ENCODE measurements at places on chromosomes 3 and 15.

DNA sequence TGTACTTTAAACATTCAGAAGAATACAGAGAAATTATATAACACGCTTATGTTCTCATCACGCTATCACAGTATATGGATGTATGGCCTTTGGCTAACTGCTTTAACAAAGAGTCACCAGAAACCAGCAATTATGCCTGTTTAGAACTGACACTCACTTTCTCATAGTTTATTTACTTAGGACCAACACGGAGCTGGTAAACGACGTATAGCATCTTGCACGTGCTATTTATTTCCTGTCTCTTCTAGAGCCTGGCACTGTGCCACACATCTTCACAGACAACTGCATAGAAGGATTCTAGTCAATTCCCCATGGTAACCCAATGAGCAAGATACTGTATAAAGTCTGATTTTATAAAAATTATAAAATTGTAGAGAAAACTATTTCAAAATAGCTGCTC, 43.6 kb downstream of the TBC1D2B start:
- no peak for DNase-seq

DNA sequence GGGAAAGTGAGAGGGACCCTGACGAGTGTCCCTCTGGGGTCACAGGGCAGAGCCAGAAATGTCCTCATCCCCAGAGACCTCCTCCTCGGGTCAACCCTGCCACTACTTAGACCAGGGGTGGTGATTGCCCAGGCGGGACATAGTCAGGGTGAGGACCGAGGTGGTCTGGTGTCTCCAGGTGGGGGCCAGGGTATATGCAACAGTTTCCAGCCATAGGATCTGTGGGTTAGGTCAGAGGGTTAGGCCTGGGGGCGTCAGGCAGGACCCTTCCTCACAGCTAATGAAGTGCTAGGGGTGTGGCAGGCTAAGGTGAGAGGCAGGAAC, 22.3 kb upstream of the FBLN2 start:
- no peak for DNase-seq

GRCh38 chr3:65893631-65894030, 145.1 kb downstream of the MAGI1 start:
- no peak for DNase-seq

DNA sequence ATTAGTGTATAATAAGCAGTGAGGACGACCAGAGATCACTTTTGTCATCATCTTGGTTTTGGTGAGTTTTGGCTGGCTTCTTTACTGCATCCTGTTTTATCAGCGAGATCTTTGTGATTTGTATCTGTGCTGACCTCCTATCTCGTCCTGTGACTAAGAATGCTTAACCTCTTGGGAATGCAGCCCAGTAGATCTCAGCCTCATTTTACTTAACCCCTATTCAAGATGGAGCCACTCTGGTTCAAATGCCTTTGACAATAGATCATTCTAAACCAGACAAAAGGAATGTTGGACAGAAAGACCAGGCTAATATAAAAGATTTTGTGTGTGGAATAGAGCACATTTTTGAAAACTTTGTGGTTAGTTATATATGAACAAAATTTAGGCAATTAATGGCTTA, 618.5 kb upstream of the BCHE start:
- no peak for DNase-seq

GRCh38 chr3:124034016-124034843, 42.3 kb upstream of the ROPN1 start:
- no peak for DNase-seq

- no peak for DNase-seq
These were observed 24.6 kb upstream of the DMXL2 start for GRCh38 chr15:51647128-51647562.

- no peak for DNase-seq
These were observed 119.5 kb downstream of the TMCC1 start for GRCh38 chr3:129773691-129774663.

DNA sequence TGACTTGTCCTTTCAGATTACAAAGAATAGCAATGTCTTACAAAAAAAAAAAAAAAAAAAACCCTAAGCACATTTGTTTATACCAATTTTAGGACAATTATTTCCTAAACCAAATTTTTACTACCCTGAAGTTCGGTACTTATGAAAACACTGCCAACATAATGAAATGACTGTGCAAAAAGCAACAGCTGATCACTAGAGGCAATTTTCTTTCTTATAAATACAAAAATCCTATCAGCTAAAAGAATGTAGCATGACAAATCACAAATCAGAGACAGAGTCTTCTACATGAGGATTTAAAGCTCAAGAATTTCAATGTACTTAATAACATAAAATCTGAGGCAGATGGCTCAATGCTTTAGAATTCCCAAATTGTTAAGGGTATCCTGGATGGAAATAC, 191.8 kb downstream of the MAGI1 start:
- DNase-seq, result no peak

- no peak for DNase-seq
These were observed 2.8 kb upstream of the XCR1 start for GRCh38 chr3:46029953-46030543.

GRCh38 chr3:23567917-23568316, 237.8 kb upstream of the UBE2E1 start:
- DNase-seq, result no peak

DNA sequence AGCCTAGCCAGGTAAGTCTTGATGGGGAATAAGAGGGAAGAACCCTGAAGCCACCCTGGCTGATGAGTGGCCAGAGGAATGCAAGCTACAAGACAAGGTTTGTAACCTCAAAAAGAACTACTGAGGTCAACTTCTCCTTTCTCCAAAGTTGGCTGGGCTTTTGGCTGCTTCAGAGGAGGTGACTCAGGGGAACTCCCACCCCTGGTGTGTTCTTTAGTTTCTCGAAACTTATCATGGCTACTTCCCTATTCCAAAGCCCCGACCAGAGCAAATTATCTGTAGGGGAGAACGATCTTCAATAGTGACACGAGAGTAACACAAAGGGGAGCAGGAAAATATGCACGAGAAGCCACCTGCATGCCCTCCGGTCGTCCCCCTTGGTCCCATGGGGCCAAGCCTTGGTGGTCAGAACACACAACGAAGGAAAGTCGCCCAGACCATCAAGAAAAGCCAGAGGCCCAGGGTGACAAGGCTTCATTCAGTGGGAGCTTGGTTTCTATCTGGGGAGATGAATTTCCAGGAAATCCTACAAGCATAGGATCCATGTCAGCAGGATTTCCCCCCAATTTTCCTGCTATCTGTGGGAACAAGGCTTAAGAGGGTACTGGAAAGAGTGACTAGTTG, 6.5 kb upstream of the BCL2A1 start:
- no peak for DNase-seq

DNA sequence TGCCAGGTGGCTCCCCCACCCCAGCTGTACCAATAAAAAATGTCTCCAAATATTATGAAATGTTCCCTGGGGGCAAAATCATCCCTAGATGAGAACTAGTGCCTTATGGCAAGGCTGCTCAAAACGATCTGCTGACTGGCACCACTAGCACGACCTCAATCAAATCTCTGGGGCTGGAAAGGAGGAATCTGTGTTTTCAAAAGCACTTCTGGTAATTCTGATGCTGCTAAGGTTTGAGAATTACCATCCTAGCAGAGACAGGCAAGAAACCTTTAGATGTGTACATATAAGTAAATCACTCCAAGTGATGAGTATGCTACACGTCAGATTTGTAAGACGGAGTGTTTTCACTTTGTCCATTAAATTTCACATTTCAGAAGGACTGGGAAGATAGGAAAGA, 360.1 kb upstream of the THRB start:
- no peak for DNase-seq

- DNase-seq, result peak; percentile 49
These were observed 35.4 kb upstream of the ATG7 start for GRCh38 chr3:11236588-11237461.

- DNase-seq, result no peak
These were observed 266.8 kb upstream of the CRBN start for GRCh38 chr3:3446251-3446650.

GRCh38 chr15:26261966-26262365, 398.8 kb upstream of the ATP10A start:
- no peak for DNase-seq

DNA sequence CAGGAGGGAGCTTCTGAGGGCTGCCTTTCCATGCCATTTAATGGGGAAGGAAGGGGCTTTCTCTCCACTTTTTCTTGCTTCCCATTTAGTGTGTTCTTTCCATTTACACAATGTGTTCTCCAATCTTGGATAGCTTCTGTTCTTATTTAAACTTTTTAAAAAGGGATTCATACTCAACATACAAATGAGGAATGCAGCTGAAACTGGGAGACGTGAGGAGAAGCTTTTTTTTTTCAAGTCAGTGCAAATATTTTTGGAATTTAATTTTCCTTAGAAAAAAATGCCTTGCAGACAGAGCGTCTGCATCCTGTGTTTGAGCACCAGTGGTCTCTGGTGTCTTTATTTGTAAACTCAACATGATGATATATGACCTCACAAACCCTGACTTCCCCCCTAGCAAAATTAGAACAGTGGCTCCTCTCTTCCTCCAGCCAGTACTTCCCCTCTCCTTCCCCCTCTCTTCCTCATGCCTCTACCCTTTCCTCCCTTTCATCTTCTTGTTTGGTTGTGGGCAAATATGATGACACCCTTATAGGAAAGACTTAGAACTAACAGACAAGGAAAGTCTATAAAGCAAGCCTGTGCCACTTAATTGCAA, 48.1 kb upstream of the PCSK6 start:
- DNase-seq, result no peak

- DNase-seq, result no peak
These were observed 78.0 kb upstream of the POU1F1 start for GRCh38 chr3:87354398-87354797.

GRCh38 chr15:73583544-73583943, 49.6 kb downstream of the NPTN start:
- no peak for DNase-seq

DNA sequence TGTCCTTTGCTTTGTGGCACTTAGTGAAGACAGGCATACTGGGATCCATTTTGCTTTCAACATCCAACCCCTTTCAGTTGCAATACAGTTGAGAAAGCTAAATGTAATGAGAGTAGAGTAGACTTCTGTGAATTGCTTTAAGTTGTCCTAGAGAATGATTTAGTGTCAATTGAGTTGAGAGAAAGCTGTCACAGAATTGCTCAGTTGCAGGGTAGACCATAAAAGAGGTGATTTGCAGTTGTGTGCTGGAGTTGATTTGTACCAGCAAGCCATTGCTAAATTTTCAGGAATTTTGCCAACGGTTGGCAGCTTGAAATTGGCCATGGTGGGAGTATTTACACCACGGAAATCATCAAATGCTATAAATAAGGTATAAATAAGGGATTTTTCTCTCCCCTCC, 2.2 kb downstream of the ABHD5 start:
- DNase-seq, result no peak

- no peak for DNase-seq
These were observed 4.2 kb upstream of the SLC6A6 start for GRCh38 chr3:14397940-14398796.

DNA sequence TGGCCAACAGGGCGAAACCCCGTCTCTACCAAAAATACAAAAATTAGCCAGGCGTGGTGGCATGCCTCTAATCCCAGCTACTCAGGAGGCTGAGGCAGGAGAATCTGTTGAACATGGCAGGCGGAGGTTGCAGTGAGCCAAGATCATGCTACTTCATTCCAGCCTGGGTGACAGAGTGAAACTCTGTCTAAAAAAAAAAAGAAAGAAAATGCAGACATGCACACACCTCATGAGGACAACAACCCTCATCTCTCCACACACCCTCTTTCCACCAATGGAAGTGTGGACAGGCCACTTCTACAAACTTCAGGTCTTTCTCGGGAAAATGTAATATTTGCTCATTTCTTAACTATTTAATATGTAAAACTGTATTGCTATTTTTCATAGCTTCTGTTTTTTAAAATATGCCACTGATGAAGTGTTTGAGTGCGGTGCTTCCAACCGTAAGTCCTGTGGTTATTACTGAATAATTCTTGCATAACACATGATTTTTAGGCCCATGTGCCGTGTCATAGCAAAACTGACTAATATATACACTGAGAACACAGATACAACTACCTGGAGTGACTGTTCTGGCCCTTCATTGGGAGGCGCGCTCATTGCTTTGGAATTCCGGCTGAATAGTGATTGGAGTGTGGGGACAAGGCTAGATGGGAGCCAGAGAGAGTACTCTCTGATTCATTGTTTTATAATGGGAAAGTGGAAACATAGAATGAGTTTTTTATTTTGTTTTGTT, 23.1 kb downstream of the LRRC31 start:
- DNase-seq, result no peak

DNA sequence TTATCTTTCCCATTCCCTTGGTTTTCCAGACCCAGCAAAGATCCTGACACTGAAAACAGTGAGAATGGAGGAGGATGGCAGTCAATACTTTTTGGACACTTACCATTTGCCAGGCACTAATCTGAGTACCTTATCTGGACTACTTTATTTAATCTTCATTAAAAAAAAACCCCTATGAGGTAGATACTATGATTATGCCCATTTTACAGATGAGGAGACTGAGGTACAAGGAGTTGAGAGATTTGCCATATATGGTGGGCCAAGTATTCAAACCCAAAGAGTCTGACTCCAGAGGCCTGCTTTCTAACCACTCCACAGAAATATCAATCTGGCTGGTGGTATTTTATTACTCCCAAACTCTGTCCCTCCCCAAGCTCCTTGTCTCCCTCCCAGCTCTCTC, 19.6 kb downstream of the HCN4 start:
- no peak for DNase-seq

- DNase-seq, result no peak
These were observed 8.7 kb downstream of the FOXL2 start for GRCh38 chr3:138938056-138938876.

DNA sequence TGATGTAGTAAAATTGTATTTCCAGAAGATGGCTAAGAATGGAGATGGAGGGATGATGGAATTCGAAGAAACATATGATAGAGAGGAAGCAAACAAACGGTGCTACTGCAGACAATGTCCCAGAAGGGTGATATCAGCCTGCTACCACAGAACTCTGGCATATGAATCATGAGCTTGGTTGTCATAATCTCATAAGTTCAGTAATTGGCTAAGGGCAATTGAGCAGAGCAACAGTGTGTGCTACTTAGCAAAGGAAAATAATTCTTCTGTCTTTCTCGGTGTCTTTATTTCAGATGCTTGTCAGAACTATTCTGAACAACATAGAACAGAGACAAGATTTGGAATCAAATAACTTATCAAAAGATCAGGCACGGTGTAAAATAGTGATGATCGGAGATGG, 407.3 kb downstream of the GBE1 start:
- DNase-seq, result no peak

GRCh38 chr3:194937144-194937543, 251.5 kb downstream of the FAM43A start:
- no peak for DNase-seq

DNA sequence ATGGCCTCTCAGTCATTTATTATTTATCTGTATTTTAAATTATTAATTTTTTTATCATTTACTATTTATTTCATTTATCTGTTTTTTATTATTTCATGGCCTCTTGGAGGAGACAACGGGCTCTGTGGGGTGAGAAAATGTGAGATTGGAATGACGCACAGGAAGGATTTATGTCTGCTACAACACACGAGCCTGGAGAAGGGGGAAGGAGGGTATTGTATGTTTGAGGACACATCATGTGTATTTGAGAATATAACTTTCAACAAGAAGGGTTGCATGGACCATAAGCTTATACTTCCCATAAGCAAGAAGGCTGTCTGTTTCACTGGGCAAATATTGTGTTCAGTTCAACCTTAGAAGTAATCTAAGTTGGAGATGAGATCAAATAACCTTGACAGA, 31.7 kb downstream of the LSM3 start:
- DNase-seq, result no peak

- no peak for DNase-seq
These were observed 262.4 kb downstream of the NLGN1 start for GRCh38 chr3:173659972-173660371.

- no peak for DNase-seq
These were observed 17.0 kb upstream of the PPM1L start for GRCh38 chr3:160739079-160739478.

- DNase-seq, result no peak
These were observed 39.6 kb downstream of the RASGRF1 start for GRCh38 chr15:79051029-79051428.
